Stimulated activated naive CD8-positive, alpha-beta T cell treated with anti-CD3 and anti-CD28 coated beads, Interleukin-15, Interleukin-2, amounts not matched to agents 100 U/mL and 50 U/mL, for 24 hours (primary cell): ENCODE measurements at places on chromosomes 3 and 15.

GRCh38 chr15:90989040-90989768, 5.1 kb downstream of the PRC1 start:
- no peak for DNase-seq

DNA sequence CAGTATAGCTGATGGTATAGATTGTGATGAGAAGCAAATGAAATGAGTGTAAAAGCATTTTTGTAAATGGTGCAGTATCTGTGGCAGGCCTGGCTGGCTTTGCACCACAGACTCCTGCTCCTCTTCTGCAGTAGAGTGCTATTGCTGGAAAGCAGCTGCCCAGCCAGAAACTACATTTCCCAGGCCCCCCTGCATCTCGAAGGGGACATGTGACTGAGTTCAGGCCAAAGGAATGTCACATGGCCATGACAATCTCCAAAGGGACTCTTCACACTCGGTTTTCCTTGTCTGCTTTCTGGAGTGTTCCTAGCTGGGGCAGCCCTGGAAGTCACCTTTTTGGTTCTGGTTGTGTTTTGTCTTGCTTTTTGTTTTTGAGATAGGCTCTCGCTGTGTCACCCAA, 277.1 kb downstream of the SUCLG2 start:
- DNase-seq, result no peak

DNA sequence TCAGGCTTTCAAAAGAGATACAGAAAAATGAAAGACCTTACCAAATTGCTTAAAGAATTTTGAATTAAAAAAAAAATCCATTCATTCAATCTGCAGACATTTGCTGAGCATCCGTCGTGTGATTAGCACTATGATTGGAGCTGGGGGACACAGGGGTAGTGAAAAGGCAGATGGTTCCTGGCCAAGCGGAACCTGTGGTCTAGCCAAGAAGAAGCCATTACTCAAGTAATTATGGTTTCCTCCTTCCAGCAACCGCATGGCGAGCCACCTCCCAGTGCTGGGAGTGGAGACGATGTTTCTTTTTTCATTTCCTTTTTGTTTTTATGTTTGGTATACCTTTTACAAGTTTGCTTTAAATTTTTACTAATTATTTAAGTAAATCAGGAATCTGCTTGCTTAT, 140.2 kb downstream of the CACNA2D3 start:
- no peak for DNase-seq

DNA sequence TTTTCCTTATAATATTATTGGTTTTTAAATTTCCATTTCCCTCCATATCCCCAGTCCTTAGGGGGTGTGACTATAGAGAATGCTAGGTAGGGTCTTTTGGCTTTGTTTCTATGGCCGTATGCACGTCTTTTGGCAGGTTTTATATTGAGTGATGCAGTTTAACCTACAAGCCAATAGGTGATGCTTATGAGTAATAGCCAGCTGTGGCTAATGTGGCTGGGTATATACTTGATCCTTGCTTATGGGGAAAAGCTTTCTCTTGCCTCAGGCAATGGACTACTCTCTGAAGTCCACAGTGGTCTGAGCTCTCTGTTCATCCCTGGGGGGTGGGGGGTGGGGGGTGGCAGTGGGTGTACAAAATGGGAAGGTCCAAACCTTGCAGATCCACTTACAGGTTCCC, 223.9 kb downstream of the MFSD1 start:
- DNase-seq, result no peak

DNA sequence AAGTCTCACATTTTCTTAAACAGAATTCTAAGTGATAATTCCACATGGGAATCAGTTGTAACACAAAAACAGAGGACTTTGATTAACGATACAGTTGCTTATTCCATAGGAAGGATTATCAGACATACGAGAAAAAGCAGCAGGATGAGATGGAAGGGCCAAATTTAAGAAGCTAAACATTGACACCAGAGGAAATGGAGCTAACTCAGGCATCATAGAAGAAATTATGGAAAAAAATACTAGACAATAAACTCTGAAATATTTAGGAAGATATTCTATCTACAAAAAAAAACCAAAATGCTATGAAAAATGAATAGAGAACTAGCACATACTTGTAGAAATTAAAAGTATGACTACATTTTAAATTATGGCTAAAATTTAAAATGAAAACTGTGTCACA, 776.1 kb downstream of the ROBO1 start:
- no peak for DNase-seq

GRCh38 chr3:194058189-194058571, 77.8 kb upstream of the HES1 start:
- peak; percentile 59 for DNase-seq

DNA sequence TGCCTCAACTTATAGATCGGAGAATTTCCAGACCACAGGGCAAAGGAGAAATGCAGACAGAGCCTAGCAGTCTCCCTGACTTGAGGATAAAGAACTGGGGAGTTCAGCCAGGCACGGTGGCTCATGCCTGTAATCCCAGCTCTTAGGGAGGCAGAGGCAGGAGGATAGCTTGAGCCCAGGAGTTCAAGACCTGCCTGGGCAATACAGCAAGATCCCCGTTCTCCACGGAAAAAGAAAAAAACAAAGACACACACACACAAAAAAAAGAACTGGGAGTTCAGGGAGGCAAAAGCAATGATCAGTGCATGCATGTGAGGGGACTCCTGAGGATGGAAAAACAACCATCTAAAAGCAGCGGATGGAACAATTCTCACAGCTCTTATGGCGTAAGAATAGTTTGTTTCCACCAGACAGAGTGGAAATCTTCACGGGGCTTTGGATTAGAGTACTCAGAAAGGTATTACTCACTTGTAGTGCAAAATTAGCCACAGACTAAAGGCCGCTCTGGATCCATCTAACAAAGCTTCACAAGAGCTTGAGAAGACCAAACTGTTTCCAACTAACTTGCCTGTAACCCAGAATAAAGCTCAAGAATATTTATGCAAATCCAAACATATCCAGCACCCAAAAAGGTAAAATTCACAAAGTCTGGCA, 16.3 kb downstream of the SEC11A start:
- DNase-seq, result no peak

DNA sequence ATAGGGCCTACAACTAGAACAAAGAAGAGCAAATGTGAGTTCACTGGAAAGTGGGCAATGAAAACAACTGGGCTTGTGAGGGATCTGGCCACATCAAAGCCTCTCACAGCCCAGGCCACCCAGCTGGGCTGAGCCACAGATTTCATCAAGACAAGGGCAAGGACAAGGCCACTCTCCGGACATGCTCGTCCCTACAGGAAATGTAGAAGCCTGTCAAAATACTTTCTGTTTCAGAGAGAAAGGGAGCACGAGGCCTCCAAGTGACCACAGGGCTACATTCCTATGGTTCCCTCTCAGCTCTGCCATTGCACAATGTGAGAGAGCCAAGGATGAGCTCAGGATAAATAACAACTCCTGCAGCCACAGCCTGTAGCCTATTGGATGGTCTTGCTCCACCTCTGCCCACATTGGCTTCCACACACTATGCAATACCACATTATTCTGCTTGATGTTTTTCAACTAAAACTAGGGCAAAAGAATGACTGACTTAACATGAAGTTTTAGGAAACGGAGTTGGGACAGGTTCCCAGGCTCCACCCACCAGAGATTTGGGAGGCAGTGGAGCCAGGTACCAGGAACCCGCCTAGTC, 12.1 kb downstream of the TBC1D2B start:
- DNase-seq, result peak; percentile 5

GRCh38 chr3:10964537-10965167, 27.9 kb upstream of the SLC6A1 start:
- no peak for DNase-seq

- DNase-seq, result no peak
Observed at GRCh38 chr15:97425596-97425995, 534.9 kb upstream of the ARRDC4 start.

DNA sequence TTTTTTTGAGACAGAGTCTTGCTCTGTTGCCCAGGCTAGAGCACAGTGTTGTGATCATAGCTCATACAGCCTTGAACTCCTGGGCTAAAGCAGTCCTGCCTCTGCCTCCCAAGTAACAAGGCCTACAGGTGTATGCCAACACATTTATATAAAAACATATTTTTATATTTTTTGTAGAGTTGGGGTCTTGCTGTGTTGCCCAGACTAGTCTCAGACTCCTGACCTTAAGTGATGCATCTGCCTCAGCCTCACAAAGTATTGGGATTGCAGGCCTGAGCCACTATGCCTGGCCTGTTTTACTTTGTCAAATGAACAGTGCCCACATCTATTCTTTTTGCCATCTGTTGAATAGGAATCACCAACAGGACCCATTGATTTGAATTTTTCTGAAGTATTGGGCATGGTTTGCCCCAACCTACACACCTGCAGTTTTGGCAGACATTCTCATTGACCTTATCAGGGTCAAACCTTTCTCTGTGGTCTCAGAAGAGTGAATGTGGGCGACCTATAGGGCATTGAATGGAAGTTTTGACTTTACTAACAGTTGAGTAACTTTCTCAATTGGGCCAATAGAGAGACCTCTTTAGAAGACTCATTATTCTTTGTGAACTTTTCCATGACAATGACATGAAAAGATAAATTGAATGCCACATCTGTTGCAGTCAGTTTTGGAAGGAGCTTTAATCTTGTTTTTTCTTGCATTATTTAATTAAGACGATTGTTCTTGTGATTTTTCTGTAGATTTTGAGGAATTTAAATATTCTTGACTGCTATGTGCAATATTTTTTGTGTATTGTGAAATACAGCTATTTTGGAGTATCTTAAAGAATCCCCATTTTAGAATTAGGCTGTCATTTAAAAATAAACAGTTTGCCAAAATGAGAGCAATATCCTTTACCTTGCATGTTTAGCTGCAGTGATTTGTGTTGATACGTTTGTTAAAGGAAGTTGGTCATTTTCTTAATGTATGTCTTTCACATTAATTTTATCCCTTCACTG, 2.7 kb downstream of the IREB2 start:
- DNase-seq, result peak; percentile 33

GRCh38 chr3:101687142-101687931, 819 bp upstream of the RPL24 start:
- no peak for DNase-seq

GRCh38 chr3:46553154-46553553, 12.9 kb downstream of the LRRC2 start:
- DNase-seq, result no peak

DNA sequence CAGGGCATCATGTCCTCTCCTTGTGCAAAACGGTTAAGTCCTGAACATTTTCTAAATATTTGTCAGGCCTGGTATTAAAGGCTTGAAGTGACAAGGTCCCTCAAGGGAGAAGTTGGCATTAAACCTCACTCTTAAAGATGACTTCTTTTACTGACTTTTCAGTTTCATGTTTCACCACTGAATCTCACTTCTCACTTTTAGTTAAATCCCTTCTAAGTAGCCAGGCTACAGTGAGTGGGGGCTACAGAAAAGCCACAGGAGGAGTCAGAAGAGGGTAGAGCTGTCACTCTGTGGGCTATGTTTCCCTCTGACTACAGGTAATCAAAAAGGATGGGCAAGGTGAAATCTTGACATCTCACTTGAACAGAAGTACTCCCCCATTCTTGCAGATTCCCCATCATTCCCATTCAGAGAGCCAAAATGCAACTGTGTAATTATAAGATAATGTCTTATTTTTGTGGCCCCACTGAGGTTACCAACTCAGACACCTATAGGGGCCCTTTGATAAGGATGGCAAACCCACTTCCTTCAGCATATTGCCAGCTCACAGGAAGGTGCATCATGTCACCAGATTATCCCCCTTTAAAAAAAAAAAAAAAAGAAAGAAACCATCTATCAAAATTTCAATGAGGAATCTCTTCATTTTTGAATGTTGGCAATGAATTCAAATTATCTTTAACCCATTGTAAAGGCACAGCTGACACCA, 790.1 kb upstream of the CFAP20DC start:
- peak; percentile 18 for DNase-seq

DNA sequence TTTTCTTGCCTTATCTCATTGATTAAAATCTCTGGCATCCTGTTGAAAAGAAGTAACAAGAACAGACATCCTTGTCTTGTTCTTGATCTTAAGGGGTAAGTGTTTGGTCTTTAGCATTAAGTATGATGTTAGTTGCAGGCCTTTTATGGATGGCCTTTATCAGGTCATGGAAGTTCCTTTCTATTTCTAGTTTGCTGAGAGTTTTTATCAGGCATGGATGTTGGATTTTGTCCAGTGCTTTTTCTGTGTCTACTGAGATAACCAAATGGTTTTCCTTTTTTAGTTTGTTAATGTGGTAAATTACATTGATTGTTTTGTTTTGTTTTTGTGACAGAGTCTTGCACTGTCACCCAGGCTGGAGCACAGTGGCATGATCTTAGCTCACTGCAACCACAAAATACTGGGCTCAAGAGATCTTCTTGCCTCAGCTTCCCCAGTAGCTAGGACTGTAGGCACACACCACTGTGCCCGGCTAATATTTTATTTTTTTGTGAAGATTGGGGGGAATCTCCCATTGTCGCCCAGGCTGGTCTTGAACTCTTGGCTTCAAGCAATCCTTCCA, 26.3 kb downstream of the MRAS start:
- DNase-seq, result no peak

DNA sequence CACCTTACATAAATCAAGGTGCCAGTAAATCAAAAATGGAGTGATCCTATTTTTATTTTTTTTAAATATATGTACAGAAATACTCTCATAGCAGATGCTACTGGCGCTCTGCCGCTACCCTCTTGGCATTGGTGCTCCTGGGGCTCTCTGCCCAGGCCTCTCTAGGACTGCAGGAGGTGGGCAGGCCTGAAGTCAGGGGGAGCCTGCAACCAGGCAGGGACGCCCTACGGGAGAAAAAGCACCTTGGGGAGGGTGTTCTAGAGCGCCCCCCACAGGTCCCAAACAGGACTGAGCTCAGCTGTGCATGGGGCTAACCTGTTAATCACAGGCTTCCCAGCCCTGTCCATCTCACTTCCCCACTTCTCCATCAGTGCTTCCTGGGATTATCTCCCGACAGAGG, 192.5 kb downstream of the SHQ1 start:
- DNase-seq, result no peak

GRCh38 chr3:154926721-154927120, 153.4 kb upstream of the MME start:
- no peak for DNase-seq

DNA sequence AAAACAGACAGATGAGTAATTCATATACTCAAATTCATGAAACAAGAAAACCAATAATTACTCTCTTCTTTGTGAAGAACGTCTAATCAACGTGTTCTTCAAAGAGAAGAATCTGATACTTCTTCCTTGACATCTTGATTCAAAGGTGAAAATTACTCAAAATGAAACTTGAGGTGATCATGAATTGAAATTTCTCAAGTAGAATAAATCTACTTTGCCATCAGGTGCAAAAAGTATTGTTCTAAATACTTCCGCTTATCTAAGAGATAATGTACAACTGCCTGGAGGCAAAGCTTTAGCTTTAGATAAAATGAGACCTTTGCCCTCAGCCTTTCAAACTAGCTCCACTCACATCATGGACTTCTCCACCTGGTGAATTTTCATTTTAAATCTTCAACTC, 13.9 kb upstream of the XXYLT1 start:
- DNase-seq, result no peak

DNA sequence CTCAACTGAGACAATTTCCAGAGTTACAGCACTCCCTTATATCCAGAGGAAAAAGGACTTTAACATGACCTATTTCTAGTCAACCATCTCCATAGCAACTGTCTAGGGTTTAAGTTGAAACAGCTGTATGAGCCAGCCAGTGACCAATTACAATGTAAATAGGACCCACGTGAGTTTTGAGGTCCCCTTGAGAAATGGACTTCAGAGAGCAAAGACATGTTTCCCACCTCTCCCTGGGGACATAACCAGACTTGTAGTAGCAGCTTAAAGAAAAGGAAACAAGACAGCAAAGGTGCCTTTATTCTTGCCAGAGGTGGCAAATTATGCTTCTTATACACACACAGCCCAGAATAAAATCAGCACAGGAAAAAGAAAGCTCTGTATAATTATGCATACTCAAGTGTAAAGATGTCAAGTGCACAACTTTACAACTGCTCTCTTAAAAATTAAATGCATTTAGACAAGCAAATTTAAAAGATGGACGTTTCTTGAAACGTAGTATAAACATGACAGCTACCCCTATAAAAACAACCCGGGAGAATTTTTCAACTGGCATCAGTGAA, 40.2 kb downstream of the SUMF1 start:
- no peak for DNase-seq
